Esophagus squamous epithelium (tissue), 5 donors: ENCODE measurements at places on chromosomes 4 and X.

DNA sequence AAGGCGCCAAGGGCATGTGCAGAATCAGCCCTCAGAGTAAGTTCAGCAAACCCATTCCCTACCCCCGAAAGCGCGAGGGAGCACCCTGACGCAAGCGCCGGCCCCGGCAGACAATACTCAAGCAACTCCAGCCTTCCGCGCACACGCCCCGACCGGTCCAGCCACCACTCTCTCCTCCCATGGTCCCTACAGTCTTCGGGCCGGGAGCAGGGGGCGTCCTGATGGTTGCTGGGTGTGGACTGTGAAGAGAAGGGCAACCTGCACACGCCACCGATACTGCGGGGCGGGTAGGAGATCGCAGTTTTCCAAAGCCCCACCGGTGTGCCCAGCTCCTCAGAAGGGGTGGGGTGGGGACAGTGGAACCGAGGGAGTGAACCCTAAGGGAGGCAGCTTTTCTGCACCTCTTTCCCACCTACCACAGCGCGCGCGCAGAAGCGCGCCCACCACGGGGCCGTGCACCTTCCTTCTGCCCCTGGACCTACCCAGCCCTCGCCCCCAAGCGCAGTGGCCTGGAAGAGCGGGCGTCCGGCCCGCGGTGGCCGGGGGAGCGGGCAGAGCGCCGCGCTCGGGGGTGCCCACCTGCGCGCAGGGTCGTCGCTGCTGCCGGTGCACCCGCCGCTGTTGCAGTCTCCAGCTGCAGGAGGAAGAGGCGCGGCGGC lies 650.2 kb upstream of the DIPK2B start:
- no peak for DNase-seq

DNA sequence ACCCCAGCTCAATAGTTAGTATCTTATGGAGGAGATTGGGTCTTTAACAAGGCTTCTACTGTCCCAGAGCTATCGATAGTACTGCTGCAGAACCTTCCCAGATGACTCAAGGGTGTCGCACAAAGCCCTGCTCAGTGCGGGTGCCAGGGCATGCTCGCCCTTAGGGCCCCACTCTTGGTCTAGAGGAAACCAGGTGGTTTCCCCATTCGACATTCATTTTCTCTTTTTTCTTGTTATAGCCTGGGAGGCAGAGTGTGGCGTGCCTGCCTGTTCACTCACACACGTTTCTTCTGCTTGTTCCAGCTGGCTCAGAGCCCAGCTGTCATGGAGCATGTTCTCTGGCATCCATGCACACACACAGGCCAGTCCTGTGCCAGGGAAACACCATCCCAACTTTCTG lies 144.5 kb downstream of the SMIM20 start:
- DNase-seq, result no peak

GRCh38 chr4:90293320-90293719 lies 166.1 kb downstream of the CCSER1 start:
- DNase-seq, result no peak

DNA sequence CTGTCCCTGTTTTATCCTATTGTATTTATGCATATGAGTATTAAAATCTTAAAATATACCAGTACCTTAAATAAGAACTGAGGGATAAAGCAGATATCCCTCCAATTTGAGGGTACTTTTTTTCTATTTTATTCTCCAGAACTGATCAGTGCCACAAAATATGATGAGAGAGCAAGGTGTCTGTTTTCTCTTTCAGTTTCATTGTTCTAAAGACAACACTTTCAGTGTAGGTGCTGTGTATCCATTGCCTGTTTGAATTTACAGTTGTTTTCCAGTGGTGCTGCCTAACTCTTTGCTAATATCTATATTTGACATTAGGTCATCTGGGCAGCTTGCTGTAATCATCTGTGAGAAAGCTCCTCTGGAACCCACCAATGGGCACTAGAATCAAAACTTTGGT lies 394.7 kb downstream of the IL1RAPL1 start:
- no peak for DNase-seq

DNA sequence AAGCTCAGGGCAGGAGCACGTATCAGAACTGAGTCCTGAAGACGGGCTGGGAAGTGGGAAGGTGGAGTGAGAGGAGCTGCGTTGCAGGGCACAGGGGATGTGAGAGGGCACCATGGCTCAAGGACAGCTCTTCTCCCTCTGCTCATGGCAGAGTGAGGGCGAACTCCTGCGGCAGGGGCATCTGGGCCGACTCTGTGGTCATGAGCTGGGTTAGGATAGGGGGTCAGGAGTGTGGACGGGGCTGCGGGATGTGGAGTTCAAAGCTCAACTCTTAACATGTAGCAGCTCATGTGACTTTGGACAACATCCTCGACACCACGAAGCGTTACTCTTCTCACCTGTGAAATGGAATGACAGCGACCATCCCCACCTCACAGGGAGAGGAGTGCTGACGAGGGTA lies 19.4 kb upstream of the SORCS2 start:
- no peak for DNase-seq

DNA sequence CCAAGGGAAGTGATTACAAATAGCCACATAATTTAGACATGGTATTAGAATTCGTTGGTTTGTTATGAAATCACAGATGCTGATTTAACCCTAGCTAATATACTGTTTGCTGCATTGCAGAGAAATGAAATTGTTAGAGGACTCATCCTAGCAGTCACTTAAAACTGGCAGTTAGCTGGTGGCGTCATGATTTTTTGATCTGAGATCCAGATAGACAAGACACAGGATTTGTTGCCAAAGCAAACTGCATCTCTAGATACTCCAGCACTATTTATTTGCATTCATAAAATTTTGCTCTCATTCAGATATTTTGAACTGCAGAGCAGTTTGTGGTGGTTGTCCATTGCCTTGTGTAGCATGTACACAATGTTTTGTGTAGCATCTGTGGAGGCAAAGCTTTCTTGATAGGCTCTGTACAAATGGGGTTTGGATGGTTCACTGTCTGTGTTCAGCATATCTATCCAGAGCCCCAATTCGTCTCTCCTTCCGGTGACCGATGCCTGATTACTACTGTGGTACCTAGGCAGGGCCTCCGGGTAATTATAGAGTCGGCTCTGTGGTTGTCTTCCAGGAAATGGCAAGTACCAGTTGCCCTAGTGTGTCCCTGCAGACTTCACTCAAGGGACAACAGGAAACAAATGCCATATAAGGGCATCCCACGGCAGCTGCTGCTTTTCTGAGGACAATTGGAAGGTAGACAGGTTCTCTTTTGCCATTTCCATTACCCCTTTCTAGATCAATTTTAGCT lies 30.1 kb upstream of the SPARCL1 start:
- DNase-seq, result no peak

DNA sequence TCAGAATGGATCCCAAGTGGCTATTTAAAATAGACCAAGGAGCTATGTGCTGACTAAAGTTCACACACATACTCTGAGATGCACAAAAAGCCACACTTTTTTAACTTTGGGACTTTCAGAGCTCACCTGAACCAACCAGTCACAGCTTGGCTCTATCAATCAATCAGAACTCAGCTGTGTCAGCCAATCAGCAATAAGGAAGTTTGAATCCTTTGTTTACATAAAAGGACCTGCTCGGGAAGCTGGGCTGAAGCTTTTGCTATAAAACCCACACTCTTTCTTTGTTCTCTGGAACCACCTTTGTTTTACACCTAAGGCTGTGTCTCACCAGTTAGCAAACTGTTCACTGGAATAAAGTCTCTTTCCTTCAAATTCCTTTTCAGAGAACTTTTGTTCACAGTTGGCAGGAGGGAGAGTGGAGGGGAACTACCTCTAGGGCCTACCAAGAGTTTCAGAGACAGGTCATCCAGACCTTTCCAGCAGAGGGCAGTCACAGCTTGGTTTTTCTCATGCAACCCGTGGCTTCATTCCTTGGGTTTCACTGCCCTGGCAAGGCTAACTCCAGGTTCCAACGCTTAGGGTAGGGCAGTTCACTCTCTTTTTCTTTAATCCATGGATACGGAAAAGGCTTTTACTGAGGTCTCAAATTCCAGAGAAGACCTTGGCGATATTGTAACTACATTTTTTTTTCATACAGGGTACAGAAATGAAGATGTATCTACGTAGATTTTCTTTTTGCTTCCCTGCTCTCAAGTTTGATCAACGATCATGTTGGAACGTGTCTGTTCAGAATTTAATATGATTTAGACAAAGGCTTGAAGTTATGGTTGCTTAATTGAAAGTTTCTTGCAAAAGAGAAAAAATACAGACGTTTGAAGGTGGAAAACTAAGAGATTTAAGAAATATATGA lies 80.7 kb downstream of the GPRIN3 start:
- DNase-seq, result no peak

DNA sequence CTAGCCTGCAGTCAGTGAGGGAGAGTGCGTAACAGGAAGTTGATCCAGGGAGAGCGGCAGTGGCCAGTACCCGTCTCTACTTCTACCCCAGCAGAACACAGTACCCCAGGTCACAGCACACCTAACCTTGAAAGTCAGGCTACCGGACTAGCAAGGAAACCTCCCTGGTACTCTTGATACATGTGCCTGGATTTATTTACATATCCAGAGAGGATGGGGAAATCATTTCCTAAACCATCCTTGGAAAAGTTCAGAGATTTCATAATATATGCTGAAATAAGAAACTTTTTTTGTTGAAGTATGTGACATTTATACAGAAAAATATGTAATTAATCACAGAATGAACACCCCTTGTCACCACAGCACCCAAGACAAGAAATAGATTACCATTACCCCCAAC lies 24.5 kb downstream of the PRIMPOL start:
- DNase-seq, result no peak

- DNase-seq, result no peak
Measured at GRCh38 chr4:179145746-179146525, 1703.7 kb upstream of the AGA start.

DNA sequence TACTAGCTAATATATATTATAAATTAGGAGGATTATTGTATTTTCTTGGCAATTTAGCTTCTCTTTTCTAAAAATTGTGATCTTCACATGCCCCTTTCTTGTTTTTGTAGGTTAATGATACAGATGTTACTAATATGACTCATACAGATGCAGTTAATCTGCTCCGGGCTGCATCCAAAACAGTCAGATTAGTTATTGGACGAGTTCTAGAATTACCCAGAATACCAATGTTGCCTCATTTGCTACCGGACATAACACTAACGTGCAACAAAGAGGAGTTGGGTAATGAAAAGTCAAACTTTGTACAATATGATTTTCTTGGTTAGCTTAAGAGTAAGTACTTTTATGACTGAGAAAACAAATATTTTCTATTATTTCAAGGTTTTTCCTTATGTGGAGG lies 74.1 kb downstream of the SLC10A6 start:
- DNase-seq, result no peak

DNA sequence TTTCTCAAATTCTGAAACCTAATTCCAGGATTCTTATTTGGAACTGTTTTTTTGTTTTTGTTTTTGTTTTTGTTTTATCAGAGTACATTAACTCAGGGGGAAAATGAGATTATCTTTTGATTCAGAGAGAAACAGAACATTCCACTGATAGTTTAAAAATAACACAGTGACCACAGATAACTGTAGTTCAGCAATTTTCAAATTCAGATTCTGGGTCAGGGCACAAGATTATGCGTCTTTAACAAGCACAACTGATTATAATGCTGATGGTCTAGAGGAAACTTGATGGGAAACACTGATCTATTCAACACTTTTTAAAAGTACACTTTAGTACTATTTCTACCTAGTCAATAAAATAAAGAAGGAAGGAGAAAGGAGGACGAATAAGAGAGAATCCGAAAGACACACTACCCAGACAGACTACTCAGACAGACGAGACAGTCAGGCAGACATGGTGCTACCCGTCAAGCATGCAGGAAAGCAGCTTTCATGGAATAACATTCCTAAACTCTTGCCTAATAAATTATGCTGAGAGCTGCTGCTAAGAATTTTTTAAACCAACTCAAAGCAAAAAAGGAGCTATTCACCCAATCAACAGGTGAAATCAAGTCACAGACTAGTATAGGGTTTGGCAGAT lies 59.0 kb downstream of the APBB2 start:
- no peak for DNase-seq

DNA sequence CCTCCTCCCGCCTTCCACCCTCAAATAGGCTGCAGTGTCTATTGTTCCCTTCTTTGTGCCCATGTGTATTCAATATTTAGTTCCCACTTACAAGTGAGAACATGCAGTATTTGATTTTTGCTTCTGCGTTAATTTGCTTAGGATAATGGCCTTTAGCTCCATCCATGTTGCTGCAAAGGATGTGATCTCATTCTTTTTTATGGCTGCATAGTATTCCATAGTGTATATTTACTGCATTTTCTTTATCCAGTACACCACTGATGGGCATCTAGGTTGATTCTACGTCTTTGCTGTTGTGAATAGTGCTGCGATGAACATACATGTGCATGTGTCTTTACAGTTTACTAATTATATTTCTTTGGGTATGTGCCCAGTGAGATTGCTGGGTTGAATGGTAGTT lies 51.6 kb upstream of the TMPRSS11B start:
- DNase-seq, result no peak

DNA sequence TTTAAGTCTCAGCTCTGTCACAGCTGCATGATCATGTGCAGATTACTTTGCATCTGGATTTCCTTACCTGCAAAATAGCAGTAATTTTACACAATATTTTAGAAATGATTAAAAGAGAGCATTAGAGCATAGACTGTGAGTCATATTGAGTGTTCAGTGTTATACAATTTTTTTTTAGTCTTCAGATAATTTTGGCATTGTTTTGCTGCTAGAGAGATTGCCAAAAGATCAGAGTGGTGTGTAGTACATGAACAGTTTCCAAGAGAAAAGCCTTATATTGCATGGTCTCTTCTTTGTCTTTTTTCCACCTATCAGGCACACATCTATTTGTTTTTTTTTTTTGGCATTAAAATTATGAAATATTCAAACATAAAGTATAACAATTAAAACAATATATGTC lies 209.6 kb upstream of the TLL1 start:
- no peak for DNase-seq
